ENCODE measurements at places on chromosomes 3 and 15. TPM values are rescaled to one million over a fixed set of nuclear protein-coding genes. Genes with fewer than 3 reads are reported as not detected.

GRCh38 chr3:98784666-98785600 is 21.8 kb downstream of the ST3GAL6 start:
- no peak for DNase-seq

DNA sequence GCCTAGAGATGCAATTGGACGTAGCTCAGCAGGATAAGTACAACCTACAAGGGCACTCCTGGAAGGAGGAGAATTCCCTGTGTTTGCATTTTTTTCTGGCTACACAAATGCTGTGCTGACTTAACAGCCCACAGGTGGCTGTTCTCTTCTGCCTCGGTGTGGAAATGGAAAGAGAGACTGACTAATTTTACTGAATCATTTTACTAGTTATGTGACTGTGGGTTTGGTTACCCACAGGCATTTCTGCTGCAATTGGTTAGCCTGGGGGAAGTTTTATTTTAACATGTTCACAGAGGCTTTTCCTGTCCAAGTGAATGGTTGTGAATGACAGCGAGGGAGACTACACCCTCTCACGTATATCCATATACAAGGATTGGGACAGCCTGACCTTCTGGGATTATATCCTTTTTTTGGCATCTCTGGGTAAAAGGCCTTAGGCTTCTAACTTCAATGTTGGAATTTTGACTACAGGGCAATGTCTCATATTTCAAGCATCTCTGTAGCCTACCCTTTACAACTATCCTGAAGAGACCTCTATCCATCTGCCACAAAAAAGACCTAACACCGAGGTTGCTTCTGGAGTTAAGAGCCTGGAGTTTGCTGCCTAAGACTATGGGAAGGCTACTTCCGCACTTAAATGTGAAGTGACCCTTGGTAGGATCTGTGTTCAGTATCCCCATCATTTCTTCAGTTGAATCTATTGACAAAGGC is 67.2 kb upstream of the TP63 start:
- DNase-seq = no peak

DNA sequence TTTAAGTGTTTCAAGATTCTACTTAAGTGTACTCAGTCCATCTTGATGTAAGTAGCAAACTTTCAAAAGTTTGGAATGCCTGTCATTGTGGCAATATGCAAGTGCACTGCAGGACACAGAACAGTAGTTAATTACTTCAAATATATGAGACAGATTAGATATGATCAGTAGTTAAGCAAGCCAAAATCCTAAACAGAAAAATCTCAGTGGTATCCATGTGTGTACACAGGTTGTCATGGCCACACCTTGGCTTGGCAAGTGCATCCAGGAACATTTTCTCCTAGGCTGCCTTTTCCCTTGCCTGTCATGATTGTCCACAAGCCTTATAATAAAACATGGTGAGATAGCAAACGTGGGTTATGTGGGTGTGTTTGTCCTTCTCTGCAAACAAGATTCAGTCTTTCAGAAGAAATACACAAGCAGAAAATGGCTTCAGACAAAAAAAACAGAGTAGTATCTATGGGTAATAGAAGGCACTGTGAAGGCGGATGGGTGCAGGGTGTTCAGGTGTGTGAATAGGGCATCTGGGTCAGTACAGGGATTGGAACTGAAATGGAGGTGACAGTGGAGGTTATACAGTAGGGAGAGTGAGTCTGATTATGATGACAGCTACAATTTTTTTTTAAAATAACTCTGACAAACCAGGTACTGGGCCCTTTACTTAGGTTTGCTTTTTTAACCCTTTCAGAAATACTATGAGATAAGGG is 229.0 kb upstream of the LRIG1 start:
- DNase-seq = no peak

- DNase-seq = no peak
These were observed 28.6 kb upstream of the NDUFB4 start for GRCh38 chr3:120567370-120568201.

ITIH3 gene
- total RNA-seq = not detected

- peak; percentile 40 for DNase-seq
These were observed 42.5 kb downstream of the CHCHD6 start for GRCh38 chr3:126746395-126747177.

All from natural killer cell treated with Interleukin-12 subunit alpha and Interleukin-12 subunit beta and Interleukin-15 and Interleukin-18, amount 100 ng/mL, for 72 hours (primary cell).